ENCODE measurements at places on chromosomes 16 and 17. TPM values are rescaled to one million over a fixed set of nuclear protein-coding genes. Genes with fewer than 3 reads are reported as not detected.

GRCh38 chr17:79630821-79631639, 20.2 kb upstream of the RBFOX3 start:
- no peaks in the 10 kb centered on the region for H3K36me3 ChIP-seq
- H3K27me3 ChIP-seq: peaks cover 16% of the 10 kb centered on the region

GRCh38 chr17:74571621-74572270, 4.4 kb upstream of the CD300H start:
- H3K27me3 ChIP-seq: no peaks in the 10 kb centered on the region
- no peak overlapping the region for H3K4me3 ChIP-seq
- no peak for DNase-seq
- H3K4me1 ChIP-seq: no peaks in the 10 kb centered on the region
- H3K27ac ChIP-seq: no peak overlapping the region

Gene ACSM5
- total RNA-seq: 61.0 TPM

Gene VWA3A
- 2.3 TPM for total RNA-seq

Gene DHRS7C
- not detected for total RNA-seq

DNA sequence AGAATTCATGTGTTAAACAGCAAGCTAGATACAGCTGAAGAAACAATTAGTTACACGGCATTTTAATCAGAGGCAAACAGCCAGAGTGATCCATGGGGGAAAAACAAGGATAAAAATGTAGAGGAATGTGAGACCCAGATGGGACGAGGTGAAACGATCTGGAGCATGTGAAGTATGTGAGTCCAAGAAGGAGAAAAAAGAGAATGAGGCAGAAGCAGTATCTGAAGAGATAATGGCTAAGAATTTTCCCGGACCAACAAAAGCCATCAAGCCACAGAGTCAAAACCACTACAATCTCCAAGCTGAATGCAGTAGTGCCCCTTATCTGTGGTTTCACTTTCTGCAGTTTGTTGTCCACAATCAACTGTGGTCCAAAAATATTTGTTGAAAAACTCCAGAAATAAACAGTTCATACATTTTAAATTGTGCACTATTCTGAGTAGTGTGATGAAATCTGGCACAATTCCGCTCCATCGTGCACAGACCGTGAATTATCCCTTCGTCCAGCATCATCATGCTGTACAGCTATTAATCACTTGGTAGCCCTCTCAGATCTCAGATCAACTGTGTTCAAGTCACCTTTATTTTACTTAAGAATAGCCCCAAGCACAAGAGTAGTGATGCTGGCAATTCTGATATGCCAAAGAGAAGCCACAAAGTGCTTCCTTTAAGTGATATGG, 18.8 kb downstream of the MYH10 start:
- H3K27me3 ChIP-seq: no peaks in the 10 kb centered on the region
- H3K4me1 ChIP-seq: no peaks in the 10 kb centered on the region
- H3K4me3 ChIP-seq: no peak overlapping the region
- H3K36me3 ChIP-seq: no peaks in the 10 kb centered on the region
- H3K27ac ChIP-seq: peak overlapping the region; percentile 37
- no peak for DNase-seq

DNA sequence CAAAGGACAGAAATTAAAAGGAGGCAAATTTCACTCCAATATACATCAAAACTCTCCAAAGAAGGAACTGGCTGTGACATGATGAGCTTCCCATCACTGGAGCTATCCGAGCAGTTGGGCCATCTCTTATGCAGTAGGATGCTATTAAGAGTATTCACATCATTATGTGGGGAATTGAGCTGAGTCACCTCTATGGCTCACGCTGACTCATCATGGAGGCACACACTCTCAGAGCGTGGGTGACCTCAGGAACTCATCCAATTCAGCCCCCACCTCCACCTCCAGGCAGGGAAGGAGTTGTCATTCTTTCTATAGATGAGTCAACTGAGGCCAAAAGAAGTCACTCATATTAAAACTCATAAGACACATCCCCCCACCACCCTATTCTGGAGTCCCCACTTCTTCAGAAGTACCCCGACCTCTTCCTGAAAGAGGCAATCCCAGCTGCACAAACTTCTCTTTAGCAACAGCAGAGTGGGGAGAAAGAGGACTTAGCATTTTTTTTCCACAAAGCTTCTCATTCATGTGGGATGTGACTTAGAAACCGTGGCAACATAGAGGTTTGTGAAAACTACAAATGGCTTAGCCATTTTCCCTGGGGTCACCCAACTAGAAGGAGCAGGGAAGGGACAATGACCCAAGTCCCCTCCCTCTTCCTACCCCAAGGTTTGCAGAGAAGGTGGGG, 32.5 kb downstream of the ABCC12 start:
- H3K4me1 ChIP-seq: no peaks in the 10 kb centered on the region
- no peaks in the 10 kb centered on the region for H3K27me3 ChIP-seq
- DNase-seq: no peak
- no peak overlapping the region for H3K4me3 ChIP-seq
- no peak overlapping the region for H3K27ac ChIP-seq
- no peaks in the 10 kb centered on the region for H3K36me3 ChIP-seq
